Activated T-cell treated with anti-CD3 and anti-CD28 coated beads, Interleukin-2, amount 50 U/mL, for 72 hours (primary cell): ENCODE measurements at places on chromosomes 1 and 21.

GRCh38 chr1:50109647-50110075 is 941 bp downstream of the ELAVL4 start:
- DNase-seq = no peak

- no peak for DNase-seq
Observed at GRCh38 chr1:6082430-6082971, 36.8 kb downstream of the KCNAB2 start.

GRCh38 chr1:115757326-115757725 is 11.2 kb downstream of the CASQ2 start:
- no peak for DNase-seq

- DNase-seq = peak; percentile 63
Observed at GRCh38 chr1:228734881-228735801, at the start of gene RHOU. RHOU (plus strand) TSS chr1:228735479; CDS start chr1:228735743, 264 bp downstream.

DNA sequence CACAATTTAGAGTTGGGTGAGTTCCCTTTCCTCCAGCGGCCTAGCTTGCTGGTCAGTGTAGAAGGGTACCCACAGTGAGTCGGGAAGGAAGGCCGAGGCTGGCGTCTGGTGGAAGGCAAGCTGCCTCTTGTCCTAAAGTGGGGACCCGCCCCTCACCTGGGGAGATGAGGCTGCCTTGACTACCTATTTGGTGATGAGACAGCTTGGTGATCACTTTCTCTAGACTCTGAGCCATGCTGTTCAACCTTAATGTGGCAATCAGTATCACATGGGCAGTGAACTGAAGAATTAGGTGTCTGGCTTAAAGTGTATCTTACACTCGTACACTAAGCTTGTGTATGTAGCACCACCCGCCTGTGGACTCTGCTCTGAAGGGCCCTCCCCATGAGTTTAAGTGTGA is 100.7 kb downstream of the COLGALT2 start:
- DNase-seq = no peak

- no peak for DNase-seq
Observed at GRCh38 chr1:41239988-41240610, 2.0 kb downstream of the SCMH1 start.

- DNase-seq = peak; percentile 66
Observed at GRCh38 chr1:21292984-21293536, 2.8 kb upstream of the ECE1 start.

DNA sequence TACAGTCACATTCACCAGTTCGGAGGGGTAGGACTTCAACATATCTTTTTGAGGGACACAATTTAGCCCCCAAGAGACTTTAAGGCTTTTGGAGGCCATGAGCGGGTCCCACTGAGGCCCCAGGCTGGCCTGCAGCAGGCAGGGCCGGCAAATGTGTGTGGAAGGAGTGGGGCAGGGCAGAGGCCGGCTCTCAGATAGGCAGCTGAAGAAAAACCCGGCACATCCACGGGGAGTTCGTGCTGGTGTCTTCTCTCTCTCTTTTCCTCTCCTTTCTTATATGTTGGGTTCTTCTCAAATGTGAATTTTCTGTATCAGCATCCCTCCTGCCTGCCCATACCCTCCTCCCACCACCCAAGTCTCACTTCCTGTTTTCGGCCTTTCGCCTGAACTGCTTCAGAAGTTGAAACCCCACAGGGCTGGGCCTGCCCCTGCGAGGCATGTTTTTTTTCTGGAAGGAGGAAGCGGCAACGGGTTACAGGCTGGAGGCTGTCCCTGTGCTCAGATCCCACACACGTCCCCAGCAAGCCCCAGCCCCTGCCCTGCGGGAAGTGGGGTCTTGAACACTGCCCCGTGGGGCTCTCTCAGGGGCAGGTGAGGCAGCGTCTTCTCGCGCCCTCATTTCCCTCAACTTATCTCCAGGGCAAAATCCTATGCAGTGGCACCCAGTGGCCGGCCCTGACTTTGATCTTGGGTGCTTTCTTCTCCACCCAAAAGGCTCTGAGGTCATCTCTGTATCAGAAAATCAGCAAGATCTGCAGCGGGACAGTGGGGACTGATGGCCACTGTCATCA is 9.7 kb upstream of the UMODL1 start:
- DNase-seq = peak; percentile 43

DNA sequence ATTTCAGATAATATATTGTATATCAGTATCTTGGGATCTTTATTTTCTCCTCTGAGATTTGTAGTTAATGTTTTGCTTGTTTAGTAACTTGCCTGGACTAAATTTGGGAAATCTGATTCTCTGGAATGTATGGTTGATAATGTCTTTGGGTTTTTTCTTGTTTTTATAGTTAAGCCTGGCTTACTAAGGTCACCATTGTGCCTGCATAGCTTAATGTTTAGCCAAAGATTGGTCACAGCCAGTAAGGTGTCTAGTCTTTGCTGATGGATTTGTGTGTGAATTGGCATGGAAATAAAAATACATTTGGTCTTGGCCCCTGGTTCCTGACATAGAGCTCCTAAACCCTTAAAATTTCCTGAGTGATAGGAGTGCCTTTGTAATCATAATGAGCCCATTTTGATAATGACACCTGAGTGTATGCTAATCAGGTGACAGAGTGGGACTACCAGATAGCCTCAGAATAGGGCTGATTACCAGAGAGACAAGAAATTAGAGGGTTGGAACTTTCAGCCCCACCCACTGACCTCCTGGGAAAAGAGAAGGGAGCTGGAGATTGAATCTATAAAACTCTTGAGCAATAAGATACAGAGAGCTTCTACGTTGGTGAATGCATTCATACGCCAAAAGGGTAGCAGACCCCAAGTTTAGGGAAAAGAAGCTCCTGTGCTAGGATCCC is 47.9 kb upstream of the NUF2 start:
- no peak for DNase-seq

GRCh38 chr1:44855742-44856141 is 12.7 kb upstream of the PTCH2 start:
- DNase-seq = no peak

DNA sequence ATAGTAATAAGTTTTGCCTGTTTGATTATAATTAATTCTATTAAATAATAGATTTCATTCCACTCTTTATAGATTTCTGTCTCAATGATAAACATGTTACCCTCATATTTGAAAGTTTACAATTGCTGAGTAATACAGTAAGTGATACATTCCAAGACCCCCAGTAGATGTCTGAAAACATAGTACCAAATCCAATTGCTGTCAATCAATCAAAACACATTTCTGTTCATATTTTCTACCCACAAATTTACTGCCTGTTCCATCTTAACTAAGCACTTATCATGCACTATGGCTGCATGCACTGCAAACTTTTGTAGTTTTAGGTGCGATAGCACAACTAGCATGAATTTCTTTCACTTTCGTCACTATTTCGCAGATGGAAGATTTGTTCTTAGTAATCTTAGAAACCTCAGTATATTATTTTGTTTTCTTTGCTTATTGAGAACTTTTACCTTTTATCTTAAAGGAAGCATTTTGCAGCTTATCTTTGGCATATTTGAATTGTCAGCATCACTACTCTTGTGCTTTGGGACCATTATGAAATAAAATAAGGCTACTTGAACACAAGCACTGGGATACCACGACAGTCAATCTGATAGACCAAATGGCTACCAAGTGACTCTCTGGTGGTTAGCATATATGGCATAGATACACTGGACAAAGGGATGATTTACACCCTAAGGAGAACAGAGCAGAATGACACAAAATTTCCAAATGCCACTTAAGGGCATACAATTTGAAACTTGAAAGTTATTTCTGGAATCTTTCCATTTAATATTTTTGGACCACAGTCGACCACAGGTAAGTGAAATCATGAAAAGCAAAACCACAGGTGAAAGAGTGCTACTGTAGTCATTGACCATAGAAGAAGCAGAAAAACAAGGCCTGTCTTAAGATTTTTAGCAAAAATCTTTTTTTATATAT is 67.6 kb downstream of the RGS13 start:
- DNase-seq = no peak

DNA sequence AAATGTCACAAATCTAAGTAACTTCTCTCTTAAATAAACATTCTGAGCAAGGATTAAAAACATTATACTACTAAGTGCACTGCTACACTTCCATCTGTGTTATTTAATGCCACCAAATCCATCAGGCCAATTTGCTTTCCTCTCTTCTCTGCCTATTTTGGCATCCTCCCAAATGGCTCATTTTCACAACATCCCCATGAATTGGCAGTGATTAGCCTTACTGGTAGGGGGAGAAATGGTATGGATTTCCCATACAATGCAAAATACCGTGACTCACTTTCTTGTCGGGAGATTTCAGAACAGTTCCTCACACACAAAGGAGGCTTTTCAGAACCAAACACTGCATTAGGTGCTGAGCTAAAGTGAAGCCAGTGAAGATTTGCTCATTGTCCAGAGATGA is 195.7 kb downstream of the MIS18A start:
- DNase-seq = no peak

GRCh38 chr1:101907264-101907663 is 89.5 kb downstream of the OLFM3 start:
- DNase-seq = no peak

GRCh38 chr1:182003025-182003725 is 58.3 kb downstream of the ZNF648 start:
- no peak for DNase-seq

GRCh38 chr21:38954588-38955004 is 148.9 kb downstream of the ETS2 start:
- DNase-seq = no peak

- DNase-seq = no peak
Observed at GRCh38 chr1:212212343-212212742, 72.9 kb upstream of the PPP2R5A start.

DNA sequence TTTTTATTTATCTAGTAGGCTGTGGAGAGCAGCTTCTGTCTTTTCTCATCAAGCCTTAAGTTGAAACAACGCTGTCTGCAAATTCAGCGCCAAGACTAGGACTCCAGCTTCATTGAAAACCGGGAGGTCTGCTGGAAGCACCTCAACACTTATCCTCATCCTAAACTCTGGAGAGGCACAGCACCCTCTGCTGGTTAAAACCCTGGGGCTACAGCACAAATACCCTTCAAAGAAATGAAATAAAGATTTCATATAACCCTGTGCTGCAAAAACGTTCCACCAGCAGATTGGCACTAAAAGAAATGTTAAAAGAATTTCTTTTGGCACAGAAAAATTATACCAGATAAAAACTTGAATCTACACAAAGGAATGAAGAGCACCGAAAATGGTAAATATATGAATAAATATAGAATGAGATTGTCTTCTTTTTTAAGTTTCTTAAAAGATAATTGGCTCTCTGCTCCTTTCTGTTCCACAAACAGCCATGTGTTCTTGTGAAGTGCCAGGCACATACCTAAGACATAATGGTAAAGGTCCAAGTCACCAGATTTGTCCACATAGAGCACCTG is 227.7 kb upstream of the SAMSN1 start:
- peak; percentile 56 for DNase-seq

GRCh38 chr1:91850708-91851107 is 35.2 kb downstream of the TGFBR3 start:
- no peak for DNase-seq

DNA sequence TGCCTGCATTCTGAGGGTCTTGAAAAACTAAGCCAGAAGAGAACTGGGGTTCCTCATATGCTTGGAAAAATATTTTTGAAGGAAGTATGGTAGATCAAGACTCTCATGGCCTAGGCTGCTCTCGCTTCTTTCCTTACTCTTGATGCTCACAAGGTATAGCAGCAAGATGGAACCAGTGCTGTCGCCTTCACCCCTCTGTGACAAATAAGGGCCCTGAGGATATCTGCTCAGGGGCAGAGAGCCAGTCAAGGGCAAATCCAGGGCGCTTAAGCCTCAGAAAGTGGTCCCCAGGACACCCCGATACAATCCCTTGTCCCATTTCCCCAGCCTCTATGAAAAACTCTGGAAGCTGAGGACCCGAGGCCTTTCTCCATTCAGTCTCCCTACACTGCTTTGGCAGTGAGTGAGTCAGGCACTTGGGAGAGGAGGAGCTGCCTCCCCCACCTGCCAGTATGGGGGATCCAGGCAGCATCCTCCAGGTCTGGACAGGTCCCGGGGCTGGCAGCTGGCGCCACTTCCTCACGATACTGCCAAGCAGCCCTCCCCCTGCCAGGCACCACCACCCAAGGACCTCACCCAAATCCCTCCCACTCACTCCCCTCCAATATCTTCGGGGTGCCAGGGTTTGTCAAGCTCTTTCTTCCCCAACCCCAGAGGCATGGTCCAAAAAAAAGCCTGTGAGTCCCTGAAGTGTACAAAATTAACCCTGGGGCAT is 1.3 kb downstream of the IGSF9 start:
- DNase-seq = no peak

DNA sequence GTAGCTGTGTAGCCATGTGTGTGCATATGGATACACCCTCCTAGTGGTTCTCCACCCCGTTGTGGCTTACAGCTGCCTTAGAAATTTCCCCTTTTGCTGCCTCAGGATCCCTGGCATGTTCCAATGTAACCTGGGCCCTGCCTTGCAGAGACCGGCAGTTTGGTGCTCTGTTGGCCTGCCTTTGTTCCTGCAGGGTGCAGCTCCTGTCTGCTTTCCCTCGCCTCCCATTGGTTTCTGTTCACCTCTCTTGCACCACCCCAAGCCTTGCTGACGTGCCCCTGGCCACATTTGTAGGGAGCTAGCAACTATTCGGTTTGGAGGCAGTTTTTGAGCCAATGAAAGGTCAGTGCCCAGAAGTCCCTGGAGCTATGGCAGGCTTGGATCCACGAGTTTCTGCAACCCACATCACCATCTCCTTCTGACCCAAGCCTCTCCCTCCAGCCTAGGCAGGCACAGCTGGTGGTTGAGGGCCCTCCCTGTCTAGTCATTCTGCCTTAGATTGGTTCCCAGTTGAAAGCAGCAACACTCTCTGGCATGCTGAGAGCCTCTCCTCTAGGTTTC is 54.9 kb downstream of the MAB21L3 start:
- DNase-seq = no peak

DNA sequence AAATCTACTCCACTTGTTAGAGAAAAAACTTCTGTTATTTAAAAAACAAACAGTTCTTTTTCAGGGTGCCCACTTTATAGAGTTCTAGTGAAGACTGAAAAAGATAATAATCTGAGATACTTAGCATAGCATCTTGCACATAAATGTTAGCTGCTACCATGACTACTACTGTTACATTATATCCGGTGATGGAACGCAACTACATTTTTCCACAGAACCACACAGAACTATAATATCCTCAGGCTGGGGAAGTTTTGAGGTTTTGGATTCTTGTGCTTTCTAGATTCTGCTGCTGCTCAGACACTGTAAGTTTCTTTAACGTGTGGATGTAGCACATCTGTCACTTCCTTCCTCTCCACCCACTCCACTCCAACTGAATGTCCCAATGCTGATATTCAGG is 110.3 kb downstream of the PTPN14 start:
- DNase-seq = no peak

DNA sequence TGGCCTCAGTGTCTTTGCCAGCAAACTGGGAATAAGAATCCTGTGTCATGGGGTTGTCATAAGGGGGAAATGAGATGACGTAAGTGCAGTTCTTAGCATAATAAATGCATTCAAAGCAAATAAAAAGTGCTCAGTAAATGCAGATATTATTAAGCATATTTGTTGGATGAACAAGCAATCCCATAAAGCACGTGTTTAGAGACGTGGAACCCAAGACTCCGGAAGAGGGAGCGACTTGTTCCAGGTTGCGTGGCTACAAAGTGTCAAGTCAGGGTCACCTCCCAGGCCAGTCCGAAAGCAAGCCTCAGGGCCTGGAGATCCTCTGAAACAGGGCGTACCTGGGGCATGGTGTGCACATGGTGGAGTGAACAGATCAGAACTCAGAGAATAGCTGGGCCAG is 58.0 kb upstream of the LAPTM5 start:
- DNase-seq = no peak

GRCh38 chr1:89211035-89211634 is 12.4 kb upstream of the GBP4 start:
- no peak for DNase-seq

- DNase-seq = no peak
Observed at GRCh38 chr1:65425697-65426096, 5.2 kb downstream of the LEPR start.

GRCh38 chr1:237814319-237814924 is 76.3 kb downstream of the ZP4 start:
- DNase-seq = no peak
